ENCODE measurements at places on chromosomes 4 and X.

DNA sequence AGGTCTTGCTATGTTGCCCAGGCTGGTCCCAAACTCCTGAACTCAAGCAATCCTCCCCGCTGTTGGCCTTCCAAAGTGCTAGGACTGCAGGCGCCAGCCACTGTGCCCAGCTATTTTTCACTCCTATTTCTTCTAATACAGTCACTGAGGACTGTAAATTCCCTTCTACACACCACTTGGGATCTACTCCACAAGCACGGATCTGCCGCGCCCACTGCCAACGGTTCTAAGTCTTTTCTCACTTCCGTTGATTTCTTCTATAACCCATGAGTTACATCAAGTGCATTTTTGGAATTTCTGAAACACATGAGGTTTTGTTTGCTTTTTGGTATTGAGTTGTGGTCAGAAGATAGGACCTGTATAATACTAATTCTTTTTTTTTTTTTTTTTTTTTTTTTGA is 48.6 kb downstream of the FAM53A start:
- DNase-seq: no peak

DNA sequence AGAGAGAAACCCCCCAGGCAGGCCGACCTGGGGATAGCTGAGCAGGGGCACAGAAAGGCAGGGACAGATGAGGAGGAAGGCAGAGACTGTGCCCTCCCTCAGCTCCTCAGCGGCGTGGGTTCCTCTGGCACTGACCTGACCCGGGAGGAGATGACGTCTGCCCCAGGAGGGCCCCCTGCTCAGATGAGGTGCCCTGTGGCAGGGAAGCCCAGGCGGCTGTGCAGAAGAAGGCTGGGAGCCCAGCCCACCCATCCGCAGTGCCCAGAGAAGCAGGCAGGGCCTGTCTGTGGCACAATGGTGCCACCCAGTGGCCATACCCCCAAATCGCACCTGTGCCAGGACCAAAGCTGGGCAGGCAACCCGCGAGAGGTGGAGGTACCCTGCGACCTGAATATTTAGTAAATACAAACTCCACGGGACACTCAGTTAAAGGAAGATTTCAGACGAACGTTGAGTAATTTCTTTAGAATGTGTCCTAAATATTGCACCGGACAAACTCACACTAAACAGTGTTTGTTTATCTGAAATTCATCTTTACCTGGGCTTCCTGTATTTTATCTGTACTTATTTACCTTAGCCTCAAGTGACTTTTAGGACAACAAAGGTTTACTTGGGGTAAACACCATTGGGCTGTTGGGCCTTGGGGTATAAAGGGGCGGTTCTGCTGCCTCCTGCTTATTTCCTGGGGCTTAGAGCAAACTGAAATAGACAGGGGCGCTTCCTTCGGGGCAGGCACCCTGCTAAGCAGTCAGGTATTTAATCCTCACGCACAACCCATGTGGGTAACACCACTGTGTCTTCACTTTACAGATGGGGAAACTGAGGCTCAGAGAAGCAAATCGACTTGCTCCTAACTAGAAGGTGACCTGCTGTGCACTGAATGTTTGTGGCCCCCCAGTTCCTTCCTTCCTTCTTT is 46.5 kb upstream of the HMX1 start:
- DNase-seq: peak; percentile 53

DNA sequence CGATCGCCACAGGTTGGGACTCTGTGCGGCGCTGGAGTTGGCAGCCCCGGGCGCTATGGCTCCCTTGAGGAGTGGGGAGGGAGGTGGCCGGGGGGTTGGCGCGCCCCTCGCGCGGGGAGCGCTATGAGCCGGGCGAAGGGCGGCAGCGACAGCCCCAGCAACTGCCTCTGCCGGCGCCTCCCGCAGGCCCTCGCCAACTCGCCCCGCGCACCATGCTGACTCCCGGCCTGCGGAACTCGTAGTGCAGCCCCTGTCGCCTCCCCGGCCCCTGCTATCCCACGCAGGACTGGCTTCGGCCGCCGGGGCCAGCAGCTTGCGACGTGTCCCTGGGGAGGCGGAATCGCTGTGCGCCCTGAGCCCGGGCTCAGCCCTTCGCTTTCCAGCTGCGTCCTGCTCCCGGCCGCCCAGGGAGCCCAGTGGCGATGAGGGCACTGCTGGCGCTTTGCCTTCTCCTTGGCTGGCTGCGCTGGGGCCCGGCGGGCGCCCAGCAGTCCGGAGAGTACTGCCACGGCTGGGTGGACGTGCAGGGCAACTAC is 415 bp downstream of the SHISA3 start:
- no peak for DNase-seq

- DNase-seq: no peak
Measured at GRCh38 chr4:61199873-61200186, 296 bp upstream of the ADGRL3 start.

- DNase-seq: no peak
Measured at GRCh38 chr4:150176547-150176946, 98.3 kb downstream of the DCLK2 start.

- DNase-seq: no peak
Measured at GRCh38 chrX:12278151-12278550, 139.9 kb downstream of the FRMPD4 start.

DNA sequence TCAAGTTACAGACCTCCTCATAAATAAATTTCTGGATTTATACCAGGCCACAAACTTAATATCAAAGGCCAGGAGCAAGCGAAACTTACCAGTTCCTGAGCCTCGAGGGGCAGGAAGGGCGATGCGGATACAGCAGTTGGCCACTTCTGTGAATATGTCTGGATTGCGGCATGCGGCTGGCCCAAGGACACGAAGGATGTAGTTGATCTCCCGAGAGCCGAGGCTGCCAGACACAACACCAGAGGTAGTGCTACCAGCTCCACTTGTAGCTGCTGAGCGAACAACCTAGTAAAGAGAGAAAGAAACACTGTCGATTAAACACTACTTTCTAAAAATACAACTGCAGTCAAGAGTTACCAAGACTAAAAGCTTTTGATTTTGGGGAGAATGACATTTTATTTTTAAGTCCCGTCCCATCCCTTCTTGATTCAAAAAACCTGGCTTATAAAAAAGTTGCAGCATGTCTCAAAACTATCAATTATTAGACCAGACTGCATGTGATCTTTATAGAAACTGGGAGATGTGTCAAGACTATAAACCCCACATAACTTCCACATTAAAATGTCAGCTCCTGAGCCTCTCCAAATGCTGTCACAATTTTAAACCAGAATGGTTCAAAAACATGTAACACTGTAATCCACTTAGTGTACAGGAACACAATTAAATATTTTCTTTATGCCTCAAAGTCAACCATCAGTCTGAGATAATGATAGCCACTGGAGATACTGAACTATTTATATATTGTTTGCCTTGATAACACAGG is 105.6 kb downstream of the HUWE1 start:
- DNase-seq: no peak

DNA sequence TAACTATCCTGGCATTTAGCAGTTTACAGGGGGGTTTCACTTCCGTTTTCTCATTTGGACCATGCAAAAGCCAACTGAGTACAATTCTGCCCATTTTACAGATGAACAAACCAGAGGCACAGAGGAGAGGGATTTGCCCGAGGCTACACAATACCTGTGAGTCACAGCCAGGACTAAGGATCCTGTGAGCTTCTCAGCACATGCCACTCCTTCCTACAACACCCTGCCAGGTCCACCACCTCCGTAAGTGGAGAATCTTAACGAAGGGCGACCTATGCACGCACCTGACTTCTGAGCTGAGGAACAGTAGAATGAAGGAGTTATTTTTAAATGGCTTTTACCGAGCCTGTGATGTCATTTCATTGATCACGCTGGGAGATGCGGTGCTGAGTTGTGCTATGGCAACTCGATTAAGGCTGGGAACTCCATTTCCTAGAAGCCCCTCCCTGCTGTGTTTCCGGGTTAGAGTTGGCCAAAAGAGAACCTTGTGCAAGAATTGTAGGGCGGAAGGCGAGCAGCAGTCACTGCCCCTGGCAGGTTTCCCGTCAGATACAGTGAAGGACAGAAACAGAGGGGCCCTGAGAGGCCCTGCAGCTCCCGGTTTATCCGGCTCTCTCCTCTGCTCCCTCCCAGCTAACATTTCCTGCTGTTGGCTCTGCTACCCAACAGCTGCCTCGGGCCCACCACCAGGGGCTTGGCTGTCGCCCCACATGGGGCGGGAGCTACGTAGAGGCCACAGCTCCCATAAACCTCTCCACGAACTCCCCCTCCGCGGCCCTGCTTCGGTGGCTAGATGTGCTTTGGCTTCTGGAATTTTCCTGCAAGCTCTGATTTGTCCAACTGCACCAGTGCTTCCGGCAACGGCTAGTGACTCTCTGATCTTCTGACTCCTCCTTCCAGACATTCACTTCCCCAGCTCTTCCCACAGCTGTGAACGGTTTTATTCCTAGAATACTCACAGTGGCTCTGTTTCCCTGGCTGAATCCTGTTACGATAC is 75.1 kb upstream of the USP9X start:
- DNase-seq: no peak

DNA sequence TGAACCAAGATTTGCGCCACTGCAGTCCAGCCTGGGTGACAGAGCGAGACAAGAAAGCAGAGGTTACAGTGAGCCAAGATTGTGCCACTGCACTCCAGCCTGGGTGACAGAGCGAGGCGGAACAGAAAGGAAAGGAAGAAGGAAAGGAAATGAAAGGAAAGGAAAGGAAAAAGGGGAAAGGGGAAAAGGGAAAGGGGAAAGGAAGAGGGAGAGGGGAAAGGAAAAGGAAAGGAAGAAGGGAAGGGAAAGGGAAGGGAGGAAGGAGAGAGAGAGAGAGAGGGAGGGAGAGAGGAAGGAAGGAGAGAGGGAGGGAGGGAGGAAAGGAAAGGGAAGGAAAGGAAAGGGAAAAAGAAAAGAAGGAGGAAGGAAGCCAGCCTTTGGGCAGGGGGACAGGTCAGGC is 76.6 kb downstream of the PRKX start:
- DNase-seq: no peak

GRCh38 chrX:38336538-38337240 is 9.4 kb upstream of the RPGR start:
- DNase-seq: no peak

- no peak for DNase-seq
Measured at GRCh38 chrX:16786791-16787735, 797 bp downstream of the TXLNG start.

DNA sequence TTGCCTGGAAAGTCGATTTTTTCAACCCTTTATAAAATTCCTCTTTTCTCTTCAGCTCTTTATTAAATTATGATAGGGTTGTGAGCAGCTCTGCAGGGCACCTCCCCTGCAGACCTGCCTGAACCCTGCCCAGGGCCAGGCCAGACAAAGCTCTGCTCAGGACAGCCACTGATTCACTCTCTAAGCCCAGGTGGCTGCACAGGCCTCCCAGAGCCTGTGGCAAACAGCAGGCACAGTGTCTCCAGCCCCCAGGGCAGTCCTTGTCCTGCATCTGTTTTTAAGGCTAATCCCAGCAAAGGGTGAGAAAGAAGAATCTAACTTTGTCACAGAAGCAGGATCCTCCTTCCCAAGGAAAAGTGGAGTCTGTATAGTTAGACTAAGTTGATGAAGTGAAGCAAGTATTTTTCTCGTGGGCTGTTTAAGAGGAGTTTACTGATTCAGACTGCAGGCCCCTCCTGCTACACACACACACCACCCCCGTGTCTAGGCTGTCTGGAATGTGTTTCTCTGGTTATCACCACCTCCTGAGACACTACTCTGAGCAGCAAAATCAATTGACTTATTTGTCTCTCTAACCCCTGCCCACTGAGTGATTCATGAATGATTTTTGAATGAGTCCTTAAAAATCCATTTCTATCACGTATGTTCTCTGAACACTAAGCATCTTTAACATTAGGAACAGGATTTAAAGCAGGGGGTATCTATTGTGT is 101.7 kb downstream of the CHIC2 start:
- no peak for DNase-seq

DNA sequence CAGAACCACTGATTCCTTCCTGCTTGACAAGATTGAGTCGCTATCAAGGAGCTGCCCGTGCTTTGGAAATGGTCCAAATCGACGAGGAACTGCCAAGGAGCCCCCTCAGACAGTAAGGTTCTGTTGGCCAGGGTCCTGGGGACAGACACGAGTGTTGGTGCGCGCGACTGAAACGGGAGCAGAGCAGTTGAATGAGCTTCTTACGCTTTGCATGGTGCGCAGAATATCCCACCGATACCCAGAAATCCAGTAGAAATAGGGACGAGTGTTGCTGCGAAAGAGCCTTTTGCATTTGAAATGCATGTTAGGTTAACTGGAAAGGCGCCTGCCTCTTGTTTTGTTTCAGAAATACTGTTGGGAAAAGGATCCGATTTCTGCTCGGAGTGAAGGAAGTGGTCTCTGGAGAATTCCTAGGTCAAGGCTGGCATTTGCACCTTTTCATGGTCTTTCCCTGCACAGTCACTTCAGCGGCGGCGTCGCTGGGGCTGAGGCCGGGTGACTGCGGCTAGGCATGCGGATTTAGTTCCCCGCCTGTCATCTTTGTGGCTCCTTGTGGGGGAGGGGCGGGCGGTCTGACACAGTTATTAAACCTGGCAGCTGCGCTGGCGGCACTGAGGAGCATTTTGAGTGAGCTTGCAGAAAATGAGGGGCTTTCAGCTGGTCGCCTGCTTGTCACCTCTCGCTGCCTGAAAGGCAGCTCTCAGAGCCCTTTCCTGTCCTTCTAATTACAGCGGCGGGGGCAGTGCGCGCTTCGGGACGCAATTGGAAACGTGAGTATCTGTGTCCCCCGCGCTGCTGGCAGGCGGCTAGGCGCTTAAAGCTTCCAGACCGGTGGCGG is 51.5 kb upstream of the TRIM2 start:
- DNase-seq: no peak

GRCh38 chr4:150789864-150790263 is 207.9 kb downstream of the MAB21L2 start:
- no peak for DNase-seq

DNA sequence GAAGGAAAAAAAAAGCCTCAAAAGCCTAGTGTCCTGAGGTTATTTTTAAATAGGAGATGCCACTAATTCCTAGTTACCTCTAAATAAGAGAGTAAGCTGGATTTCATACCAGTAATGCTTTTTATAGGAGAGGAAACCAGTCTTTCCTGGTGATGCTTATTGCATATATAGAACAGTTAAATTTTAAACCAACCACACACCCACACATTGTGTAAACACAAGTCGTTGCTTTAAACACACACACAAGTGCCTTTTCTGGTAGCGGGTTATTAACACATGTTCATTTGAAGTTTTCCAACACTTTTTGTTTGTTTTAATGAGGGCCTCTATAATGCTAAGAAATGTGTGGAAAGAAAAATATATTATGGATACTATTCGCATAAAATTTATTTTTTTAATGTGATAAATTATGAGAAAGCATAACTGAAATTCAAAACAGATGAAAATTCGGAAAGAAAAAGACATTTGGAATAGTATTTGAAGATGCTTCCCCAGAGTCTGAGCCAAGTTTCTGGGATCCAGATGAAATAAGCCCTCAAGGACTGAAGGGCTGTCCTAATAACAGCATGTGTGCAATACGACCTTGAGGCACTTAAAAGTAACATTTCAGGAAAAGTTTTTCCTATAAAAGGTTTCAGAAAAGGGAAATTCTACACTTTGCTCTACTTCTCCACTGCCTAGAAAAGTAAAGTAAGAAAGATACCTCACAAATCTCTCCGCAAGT is 2.0 kb downstream of the ANTXR2 start:
- DNase-seq: no peak

DNA sequence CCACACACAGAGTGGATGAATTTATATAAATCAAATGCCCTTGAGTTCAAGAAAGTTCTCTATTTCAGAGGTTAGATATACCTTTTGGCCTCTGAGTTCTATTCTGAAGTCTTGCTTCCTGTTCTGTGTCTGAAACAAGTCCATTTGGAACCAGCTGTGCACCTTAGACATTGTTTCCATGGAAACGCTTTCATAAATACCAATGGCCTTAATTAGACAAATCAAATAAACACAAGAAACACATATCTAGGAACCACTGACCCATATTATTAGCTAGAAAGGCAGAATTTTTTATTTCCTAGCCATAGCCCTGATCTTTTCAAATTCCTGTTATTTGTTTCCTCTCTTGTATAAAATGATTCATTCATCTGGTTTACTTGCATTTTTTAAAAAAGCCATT is 8.4 kb upstream of the C4orf54 start:
- no peak for DNase-seq

All from hypothalamus (tissue), 51 donors.